Breast epithelium (tissue), 4 donors: ENCODE measurements at places on chromosomes 3 and 15. TPM values are rescaled to one million over a fixed set of nuclear protein-coding genes. Genes with fewer than 3 reads are reported as not detected.
A peak's percentile ranks its signal among the peaks of the same experiment; 100 is the strongest.

GRCh38 chr3:89867286-89867685, 759.9 kb downstream of the EPHA3 start:
- no peak for DNase-seq

DNA sequence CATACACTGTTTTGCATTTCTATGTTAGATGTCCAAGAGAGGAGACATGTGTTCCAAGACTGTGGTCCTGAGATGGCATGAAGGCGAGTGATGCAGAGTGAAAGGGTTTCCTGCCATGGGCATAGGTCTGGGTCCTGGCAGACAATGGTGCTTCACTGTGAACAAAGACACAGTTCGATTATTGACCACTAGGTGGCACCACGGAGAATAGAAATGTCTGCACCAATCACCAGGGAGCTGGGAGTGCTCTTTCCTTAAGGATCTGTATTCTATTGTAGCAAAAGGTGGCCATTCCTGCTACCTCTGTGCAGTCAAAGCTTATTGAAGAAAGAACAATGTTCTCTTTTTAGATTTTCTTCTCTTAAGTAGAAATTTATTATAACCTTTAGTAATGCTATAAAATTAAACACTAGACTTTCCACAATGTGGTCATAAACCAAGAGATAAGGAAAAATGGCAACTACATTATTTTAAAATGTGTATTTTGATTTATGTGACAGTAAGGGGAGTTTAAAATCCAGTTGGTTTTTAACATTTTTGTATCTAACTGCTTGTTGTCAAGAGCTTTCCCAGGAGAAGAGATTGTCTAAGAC, 88.7 kb downstream of the GABRG3 start:
- DNase-seq = no peak

DNA sequence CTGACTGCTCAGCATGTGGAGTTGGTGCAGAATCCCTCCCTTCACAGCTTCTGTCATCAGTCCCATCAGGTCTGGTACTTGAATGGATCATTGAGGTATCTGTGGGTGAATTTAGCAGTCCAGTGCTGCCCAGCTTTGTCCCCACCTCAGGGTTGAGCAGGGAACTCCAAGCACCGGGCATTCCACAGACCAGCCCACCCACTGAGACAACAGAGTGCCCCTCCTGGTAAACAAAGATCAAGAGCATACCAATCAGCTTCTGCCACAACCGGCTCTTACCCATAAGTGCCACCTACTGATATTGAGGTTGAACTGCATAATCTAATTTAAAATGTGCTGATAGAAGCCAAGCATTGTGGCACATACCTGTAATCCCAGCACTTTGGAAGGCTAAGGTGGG, 57.1 kb upstream of the FXR1 start:
- no peak for DNase-seq

DNA sequence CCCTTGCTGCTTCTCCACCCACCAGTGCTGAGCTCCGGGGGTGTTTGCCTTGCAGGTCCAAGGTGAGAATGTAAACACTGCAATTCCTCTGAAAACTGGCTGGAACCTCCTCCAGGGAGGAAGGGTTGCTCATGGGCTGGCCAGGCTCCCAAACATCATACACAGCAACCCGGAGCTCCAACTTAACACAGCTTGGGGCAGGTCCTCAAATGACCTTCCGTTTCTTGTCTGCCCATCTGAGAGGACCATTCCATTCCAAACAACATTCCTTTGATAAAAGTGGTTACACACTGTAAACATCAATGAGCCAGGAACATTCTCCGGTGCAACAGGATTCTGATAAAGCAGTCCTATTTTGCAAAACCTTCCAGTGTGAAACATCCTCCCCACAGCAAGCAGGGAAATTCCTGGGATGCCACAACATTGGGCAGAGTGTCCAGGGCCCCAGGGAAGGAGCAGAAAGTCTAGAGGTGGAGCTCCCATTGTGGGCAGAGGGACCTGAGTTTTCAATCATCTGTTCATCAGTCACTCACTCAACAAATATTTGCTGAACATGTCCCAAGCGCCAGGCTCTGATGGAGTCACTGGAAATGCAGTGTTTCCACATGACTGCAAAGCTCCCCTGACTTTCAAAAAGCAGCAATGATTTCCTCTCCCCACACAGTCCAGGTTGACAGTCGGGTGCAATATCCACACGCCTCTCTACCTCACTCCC, 7.3 kb upstream of the HEG1 start:
- DNase-seq = peak; percentile 65

- DNase-seq = no peak
These were observed 73.7 kb downstream of the IGSF11 start for GRCh38 chr3:118960876-118961450.

GRCh38 chr3:69105320-69105719, 17.1 kb downstream of the LMOD3 start:
- no peak for DNase-seq

DNA sequence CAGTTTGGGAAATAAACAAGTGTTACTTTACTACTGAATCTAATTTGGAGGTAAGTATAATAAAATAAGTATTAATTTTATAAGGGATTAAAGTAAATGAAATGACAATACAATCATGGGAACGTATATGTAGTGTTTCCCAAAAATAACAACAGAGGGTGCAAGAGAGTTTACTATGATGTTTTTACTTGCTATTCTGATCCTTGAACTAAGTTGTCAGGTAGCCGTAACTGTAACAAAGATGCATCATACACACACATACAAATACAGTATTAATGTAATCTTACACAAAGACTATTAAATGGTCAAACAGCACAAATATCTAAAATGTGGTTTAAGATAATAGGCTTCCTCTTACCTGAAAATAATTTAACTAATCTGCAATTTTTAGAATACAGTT, 311.4 kb downstream of the TBC1D5 start:
- DNase-seq = no peak

- DNase-seq = no peak
These were observed 84.5 kb upstream of the FNDC3B start for GRCh38 chr3:171954690-171955383.

GRCh38 chr15:78977091-78977571, 32.3 kb upstream of the CTSH start:
- DNase-seq = no peak

DNA sequence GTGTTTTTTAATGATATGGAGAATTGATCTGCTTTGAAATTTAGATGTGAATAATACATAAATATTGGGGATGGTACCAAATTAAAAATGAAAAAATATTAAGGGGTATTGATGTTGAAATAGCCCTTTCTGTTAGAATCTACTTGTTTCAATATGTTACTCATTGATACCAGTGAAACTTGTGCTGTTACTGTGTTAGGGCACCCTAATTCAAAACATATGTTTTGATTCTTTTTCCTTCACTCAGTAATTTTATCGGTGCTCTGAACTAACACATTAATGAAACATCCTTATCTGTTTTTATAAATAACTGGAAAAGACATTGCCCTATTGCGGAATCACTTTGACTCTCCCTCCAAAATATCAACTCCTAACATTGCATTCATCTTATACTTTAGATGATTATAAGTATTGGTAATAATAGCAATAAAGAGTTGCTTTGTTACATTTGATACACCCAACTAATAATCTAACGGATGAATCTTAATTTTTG, 52.0 kb upstream of the CCNB2 start:
- DNase-seq = no peak

DNA sequence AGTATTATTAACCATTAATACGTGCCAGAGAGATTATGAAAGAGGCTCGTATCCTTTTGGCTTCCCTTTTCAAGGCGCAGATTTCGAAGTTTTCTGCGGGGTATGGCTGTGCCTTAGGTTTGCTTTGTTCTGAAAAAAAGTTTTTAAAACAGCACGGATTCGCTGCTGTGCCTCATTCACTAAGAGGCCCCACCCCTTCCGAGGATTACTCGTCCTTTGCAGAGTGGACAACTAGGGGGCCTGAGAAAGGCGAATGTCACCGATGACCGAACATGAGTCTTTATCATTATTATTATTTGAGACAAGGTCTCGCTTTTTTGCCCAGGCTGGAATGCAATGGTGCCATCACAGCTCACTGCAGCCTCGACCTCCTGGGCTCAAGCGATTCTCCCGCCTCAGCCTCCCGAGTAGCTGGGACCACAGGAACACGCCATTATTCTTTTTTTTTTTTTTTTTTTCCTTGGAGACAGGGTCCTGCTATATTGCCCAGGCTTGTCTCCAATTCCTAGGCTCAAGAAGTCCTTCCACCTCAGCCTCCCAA, 684 bp upstream of the RPS27L start:
- peak; percentile 33 for DNase-seq

DNA sequence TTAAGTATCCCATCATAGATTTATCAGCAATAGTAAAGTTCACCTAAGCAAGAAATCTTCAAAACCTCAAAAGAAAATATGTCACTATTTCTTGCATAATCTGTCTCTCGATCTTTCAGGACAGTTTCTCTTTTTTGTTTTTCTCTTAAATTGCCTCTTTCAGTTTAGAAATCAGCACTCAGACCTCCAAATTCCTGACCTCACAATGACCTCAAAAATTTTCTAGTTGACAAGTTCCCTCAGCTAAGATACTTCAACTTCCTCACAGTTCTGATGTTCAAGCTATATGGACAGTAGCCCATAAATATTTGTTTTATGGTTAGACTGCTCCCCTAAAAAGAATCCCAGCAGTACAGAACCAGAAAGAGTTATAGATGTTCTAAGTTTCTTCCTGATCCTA, 24.1 kb downstream of the SLC24A5 start:
- DNase-seq = no peak

- no peak for DNase-seq
These were observed 552.6 kb downstream of the NSUN3 start for GRCh38 chr3:94615275-94616065.

DNA sequence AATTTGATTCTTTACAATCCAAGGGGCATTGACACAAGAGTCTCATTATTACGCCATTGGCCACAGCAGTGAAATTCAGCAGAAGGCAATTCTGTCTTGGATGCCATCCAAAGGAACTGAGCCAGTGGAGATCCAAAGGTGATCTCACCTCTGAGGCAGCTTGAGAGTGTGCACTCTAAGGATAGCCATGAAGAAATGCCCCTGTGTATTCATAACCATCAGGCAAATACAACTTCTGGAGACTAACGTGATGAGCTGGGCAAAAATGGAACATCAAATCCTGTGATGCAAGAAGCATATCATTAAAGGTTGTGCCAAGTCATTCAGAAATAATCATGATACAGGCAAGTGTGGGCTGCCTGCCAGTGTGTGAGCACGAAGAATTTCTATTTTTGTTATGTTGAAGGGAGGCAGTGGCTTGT, 41.4 kb downstream of the ROBO2 start:
- DNase-seq = no peak

GRCh38 chr3:41095702-41096101, 103.6 kb upstream of the CTNNB1 start:
- no peak for DNase-seq

DNA sequence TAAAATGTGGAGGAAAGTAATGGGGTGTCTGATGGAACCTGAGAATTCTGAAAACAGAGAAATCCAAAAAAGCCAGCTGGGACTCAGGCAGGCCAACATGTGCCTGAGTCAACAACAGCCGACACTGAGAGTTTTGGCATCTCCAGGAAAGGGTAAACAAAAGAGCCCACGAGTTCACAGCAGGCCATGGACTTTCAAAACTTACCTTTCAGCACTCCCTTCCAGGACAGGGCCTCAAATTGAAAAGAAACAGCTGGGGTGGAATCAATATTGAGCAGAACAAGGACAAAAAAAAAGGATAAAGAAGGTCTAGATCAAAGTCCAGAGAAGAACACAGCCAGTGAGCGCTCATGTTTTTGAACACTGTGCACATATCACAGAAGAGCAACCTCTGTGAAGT, 735.4 kb upstream of the GRM7 start:
- no peak for DNase-seq

DNA sequence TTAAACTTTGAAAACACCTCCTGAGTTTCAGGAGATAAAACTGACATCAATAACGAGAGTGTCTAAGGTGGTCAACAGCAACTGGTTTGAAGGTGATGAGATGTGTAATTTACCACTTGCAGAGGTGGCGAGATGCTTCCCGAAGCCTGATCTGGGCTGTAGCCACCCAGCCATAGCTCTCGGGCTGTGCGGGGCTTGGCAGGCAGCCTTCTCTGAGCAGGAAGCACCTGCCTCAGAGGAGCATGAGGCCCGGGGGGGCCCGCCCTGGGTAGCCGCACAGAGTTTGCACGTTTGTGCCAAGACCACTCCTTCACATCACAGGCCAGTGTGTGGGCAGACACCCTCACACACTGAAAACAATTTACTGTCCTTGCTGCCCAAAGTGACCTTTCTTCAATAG, 220.3 kb downstream of the CACNA2D3 start:
- no peak for DNase-seq

DNA sequence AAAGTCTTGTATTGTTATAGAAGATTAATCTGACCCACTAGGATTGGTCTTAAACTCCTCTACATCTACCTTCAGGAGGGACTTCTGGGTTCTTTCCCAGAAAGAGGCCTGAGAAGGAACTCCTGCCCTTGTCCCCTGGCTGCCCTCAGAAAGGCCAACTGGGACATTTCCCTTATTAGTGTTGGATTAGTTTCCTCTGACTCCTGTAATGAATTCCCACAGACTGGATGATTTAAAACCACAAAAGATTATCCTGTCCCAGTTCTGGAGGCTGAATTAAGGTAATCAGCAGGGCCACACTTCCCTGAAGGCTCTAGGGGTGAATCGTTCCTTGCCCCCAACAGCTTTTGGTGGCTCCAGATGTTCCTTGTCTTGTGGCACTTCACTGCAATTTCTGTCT, 102.8 kb upstream of the NMNAT3 start:
- DNase-seq = no peak

Gene MYO5C
- total RNA-seq = 16.6 TPM

Gene RETNLB
- total RNA-seq = not detected

Gene SPG11
- 82.4 TPM for total RNA-seq

Gene GABRR3
- not detected for total RNA-seq

Gene EHHADH
- total RNA-seq = 6.7 TPM

Gene SLCO2A1
- total RNA-seq = 7.5 TPM

Gene ROPN1B
- 3.3 TPM for total RNA-seq

Gene ARHGEF26
- total RNA-seq = 19.8 TPM

Gene PLCH1
- total RNA-seq = 2.0 TPM

Gene TGFBR2
- 243 TPM for total RNA-seq

Gene FANCD2
- 12.9 TPM for total RNA-seq

Gene NEK10
- total RNA-seq = 48.4 TPM

Gene ST6GAL1
- 42.3 TPM for total RNA-seq

Gene ADPRH
- 9.8 TPM for total RNA-seq

Gene MINAR1
- 0.66 TPM for total RNA-seq
